ENCODE measurements at places on chromosomes 6 and 20.

GRCh38 chr20:30949761-30950160 is 307.7 kb upstream of the DEFB115 start:
- DNase-seq: no peak

GRCh38 chr20:47020231-47020630 is 125.6 kb downstream of the EYA2 start:
- peak; percentile 39 for DNase-seq

- peak; percentile 99 for DNase-seq
Measured at GRCh38 chr20:35954200-35954906, at the start of gene SCAND1. SCAND1 (minus strand) TSS chr20:35954502; CDS start chr20:35954284, 218 bp downstream.

GRCh38 chr6:85468326-85468725 is 18.4 kb downstream of the NT5E start:
- no peak for DNase-seq

GRCh38 chr20:41307021-41307420 is 10.5 kb downstream of the ZHX3 start:
- no peak for DNase-seq

DNA sequence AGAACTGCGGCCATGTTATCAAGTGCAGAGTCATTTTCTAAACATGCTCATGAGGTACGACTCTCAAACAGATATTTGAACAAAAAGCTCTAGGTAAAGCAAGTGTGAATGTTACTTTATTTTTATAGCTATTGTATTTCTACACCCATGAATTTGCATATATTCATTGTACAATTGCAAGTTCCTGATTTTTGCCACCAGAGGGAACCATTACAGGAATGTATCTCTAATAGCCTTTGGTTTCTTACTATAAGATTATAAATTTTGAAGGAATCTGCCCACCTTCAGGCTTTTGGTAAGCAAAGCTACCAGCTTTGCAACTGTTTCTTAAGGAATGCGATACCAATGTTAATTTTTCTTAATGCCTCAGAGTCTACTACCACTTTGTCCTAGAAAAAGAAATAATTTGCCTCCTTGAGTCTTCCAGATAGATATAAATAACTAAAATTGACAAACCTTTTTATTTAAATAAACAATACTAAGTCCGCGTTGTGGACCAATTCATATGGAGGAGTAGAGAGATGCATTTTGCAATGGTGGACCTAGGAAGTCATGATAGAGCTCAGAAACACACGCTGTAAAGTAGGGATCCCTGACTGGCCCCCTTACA is 125.4 kb upstream of the SAMD5 start:
- DNase-seq: peak; percentile 8

GRCh38 chr6:118808793-118809638 is 84.9 kb upstream of the ASF1A start:
- DNase-seq: no peak

DNA sequence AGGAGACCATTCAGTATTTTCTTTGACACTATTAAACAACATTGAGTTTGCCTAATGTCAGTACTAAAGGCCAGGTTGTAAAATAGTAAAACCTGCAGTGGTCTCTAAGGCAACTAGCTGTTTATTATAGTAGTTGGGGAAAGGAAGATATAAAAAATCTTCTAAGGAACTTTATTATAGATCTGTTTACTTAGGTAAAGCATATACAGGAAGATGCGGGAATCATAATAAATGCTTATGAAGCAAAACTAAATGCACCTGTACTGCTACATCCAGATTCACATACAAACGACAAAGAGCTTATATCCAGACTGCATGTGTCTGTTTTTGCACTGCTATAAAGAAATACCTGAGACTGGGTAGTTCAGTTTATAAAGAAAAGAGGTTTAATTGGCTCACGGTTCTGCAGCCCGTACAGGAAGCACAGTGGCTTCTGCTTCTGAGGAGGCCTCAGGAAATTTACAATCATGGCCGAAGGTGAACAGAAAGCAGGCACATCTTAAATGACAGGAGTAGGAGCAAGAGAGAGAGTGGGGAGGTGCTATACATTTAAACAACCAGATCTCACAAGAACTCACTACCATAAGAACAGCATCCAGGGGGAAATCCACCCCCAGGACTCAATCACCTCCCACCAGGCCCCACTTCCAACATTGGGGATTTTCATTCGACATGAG is 8.7 kb upstream of the TRIM39 start:
- DNase-seq: no peak

GRCh38 chr6:22150368-22151035 is 146.3 kb downstream of the PRL start:
- DNase-seq: no peak

GRCh38 chr6:131629651-131630050 is 1.6 kb upstream of the MED23 start:
- peak; percentile 84 for DNase-seq

DNA sequence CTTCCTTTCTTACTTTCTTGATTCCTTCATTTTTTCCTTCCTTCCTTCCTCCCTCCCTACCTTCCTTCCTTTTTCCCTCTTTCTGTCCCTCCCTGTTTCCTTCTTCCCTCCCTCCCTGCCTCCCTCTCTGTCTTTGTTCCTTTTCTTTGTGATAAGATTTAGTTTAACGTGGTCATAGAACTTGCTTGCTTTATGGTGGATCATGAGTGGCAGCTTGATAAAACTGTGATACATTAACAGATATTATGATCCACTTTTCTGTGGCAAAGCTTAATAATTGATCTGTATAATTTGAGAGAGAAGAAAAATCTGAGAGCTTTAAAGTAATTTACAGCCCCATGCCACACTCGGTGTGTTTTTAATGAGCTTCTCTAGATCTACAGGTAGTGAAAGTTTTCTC is 280.5 kb downstream of the RNF144B start:
- DNase-seq: no peak

DNA sequence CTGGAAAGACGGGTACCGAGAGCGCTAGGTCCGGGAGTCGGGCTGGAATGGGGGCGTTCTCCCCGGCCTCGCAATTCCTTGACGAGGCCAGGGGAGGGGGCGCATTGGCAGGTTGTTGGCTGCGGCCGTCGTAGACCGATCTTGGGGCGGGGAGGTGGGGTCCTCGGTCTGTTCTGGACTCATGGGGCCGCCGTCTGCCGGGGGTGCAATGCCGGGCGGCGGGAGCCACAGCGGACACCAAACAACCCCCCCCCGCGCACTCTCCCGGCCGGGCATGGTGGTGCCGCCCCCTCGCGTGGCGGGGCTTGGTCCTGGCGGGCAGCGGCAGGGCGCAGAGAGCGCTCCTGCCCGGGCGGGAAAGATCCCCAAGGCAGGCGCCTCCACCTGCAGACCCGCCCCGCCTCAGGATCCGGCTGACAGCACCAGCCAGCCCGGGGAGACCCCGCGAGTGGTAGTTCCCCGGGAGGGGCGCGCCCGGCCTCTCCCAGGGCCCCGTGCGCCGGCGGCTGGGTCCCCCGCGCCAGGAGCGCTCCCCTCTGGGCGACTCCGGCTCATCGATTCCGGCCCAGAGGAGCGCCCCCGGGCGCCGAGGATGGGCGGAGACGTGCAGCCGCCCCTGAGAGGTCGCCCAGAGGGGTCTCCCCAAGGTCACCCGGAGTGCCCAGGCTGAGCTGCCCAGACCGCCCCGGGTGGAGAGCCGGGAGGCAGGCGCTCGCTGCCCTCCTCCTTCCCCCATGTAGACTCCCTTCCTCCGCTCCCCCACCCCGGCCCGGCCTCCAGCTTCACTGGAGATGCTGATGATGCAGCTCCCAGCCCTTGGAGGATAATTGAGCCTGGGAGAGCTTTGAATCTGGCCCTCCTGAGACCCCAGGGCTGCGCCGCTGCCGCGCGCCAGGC is 709 bp downstream of the PPP1R16B start:
- no peak for DNase-seq

DNA sequence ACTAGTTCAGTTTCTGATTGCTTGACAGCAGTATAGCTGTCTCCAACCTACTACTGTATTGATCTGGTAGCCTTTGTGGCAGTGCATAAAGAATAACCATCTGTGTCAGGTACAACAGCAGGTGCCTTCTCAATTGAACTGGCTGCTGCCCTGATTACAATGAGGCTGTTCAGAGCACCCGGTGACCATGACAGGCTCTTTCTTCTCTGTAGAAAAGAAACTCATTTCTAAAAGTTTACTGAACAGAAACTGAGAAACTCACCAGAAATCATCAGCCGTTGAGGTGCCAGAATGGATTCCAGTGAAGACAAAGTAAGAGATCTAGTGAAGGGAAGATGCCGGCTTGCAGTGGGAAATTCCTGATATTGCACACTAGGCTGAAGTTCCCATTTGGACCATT is 954.4 kb downstream of the PHF3 start:
- no peak for DNase-seq

- no peak for DNase-seq
Measured at GRCh38 chr20:9281803-9282202, 212.9 kb downstream of the PLCB4 start.

GRCh38 chr6:103124471-103124870 is 1731.0 kb downstream of the GRIK2 start:
- DNase-seq: no peak

All from tongue (tissue), 3 donors.